ENCODE measurements at places on chromosomes 12 and 14.
A peak's percentile ranks its signal among the peaks of the same experiment; 100 is the strongest.

- no peak for DNase-seq
Observed at GRCh38 chr14:70008284-70009262, 129.4 kb downstream of the SMOC1 start.

DNA sequence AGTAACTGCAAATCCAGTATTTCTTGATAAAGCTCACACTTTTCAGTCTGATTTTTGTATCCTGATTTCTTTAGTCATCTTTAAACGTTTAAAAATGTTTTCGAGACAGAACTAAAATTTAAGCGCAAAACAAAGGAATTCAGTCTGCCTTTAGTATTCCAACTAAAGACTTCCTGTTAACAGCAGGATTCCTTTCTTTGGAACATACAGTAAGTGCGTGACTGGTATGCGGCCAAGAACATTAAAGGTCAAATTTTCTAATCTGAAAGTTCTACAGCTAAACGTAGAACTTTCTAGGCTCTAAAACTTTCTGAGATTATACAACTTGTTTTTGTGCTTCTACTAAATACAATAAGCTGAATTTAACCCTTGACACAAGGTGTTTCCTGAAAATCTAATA is 9.9 kb downstream of the SAV1 start:
- DNase-seq: no peak

DNA sequence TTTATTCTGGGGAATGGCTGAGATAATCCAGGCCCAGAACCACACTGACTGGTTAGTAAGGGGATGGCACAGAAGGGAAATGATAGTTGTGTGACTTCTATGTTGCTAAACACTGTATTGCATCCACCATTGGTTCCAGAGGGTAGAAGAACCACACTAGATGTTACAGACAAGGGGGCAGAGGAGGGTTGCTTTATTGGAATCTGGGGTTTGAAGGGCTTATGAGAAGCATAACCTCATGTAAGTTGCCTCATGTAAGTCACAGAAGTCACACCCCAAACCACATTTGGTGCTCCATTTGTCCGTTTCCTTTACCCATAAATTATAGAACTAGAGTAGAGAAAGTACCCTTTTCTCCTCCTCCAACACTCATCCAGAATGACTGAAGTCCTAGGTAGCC is 5.5 kb upstream of the PSMA6 start:
- DNase-seq: no peak

- DNase-seq: no peak
Observed at GRCh38 chr14:58060077-58060476, 91.9 kb downstream of the ARMH4 start.

DNA sequence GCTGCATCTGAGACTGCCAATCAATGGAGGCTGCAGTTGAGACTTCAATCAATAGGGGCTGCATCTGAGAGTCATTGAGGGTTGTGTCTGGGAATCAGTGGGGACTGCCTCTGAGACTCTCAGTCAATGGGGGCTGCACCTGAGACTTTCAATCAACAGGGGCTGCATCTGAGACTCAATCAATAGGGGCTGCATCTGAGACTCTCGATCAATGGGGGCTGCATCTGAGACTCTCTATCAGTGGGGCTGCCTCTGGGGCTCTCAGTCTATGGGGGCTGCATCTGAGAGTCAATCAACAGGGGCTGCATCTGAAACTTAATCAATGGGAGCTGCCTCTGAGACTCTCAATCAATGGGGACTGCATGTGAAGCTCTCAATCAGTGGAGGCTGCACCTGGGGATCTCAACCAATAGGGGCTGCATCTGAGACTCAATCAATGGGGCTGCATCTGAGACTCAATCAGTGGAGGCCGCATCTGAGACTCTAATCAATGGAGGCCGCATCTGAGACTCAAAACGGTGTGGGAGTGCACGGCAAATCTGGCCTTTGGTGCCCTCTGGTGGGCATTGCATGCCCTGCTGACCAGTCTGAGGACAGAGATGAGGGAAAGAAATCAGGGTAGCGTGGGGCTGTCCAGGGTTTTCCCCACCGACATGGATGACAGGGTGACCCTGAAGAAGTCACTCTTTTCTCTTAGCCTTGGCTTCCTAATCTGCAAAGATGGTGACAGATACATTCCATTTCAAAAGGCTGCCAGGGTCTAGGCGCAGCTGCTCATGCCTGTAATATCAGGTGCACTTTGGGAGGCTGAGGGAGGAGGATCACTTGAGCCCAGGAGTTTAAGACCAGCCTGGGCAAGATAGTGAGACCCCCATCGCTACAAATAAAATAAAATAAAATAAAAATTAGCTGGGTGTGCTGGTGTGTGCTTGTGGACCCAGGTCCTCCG is 41.3 kb upstream of the EIF5 start:
- no peak for DNase-seq

DNA sequence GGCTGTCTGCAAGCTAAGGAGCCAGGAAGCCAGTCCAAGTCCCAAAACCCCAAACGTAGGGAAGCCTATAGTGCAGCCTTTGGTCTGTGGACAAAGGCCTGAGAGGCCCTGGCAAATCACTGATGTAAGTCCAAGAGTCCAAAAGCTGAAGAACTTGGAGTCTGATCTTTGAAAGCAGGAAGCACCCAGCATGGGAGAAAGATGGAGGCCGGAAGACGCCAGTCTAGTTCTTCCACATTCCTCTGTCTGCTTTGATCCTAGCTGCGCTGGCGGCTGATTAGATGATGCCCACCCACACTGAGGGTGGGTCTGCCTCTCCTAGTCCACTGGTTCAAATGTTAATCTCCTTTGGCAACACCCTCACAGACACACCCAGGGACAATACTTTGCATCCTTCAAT is 58.5 kb downstream of the CAPS2 start:
- DNase-seq: no peak

DNA sequence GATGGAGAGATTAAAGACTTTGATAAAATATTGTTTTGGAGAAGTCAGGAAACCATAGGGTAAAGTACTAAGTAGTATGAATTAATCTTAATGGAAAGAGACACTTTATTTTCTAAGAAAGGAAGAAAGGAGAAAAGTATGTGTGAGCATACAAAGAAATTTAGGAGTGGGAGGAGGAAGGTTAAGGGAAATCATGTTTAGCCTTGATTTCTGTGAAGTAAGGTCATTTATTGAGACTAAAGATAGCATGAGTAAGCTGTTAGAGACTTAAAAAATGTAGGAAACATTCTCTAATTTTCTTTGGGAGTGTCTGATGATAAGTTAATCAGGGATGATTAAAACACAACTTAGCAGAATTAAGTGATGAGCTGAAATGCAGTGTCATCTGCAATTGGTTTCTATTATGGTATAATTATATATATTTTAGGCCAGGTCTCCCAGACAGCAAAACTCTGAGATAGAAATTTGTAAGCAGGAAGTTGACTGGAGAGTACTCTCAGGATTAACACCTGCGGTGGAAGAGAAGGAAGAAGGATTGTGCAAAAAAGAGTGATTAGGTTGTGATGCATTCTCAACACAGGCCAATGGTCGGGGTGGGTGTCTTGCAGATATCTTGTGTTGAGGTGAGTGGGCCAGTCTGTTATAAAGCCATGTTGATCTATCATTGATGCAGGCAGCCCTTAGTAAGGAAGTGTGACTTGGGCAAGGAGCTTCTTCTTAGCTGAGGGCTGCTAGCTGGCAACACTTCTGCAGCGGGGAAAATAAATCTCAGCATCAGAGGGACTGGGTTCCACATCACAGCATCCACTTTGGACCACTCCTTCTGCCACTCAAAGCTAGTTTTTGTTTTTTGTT is 256.2 kb downstream of the AEBP2 start:
- no peak for DNase-seq

- no peak for DNase-seq
Observed at GRCh38 chr12:3453206-3453989, 37.6 kb upstream of the PRMT8 start.

DNA sequence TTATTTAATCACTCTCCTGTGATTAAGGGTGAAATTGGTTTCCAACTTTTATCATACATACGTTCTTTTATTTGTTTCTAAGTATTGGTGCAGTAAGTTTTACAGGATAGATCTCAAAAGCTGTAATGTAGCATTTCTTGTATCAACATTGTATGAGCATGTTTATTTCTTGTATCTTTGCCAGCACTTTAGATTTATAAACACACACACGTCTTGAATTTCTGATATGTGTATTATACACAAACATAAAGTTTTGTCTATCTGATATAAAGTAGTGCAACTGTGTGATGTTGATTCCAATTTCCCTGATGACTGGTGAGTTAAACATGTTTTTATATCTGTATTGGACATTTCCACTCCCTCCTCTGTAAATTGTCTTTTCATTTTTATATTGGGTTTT is 134.7 kb downstream of the NOVA1 start:
- no peak for DNase-seq

DNA sequence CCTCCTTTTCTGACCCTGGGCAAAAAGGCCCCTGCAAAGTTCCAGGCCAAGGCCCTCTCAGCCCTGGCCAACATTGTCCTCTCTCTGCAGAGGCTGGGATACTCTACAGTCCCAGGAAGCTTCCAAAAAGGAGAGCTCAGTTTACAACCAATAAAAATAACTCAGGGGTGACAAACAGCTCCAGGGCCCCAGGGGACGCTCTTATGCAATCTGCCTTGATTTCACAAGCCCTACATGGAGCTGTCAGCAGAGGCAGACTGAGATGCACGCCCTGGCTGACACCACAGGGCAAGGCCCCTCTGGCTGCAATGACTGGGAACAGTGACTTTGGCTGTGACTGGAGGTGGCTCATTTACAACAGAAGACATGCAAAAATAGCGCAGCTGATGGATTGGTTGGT is 129.0 kb upstream of the MED13L start:
- peak; percentile 97 for DNase-seq

GRCh38 chr12:105626653-105627052 is 296.2 kb downstream of the C12orf75 start:
- no peak for DNase-seq

DNA sequence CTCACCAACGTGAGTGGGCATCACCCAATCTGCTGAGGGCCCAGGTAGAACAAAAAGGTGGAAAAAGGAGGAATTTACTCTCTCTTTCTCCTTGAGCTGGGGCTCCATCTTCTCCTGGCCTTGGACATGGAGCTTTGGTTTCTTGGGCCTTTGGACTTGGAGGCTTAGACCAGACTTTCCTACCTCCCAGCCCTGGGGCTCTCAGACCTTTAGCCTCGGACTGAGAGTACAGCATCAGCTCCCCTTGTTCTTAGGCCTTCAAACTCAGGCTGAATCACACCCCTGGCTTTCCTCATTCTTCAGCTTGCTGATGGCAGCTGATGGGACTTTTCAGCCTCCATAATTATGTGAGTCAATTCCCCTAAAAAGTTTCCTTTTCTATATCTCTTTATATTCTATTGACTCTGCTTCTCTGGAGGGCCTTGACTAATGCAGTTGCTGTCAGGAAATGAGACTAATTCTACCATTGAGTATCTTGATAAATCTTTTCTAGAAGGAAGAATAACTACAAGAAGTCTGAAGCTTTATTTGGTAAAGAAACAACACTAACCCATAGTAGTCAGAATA is 15.9 kb upstream of the CLEC4E start:
- no peak for DNase-seq

GRCh38 chr12:119180380-119181040 is 1.8 kb downstream of the HSPB8 start:
- DNase-seq: no peak

GRCh38 chr12:15563663-15564062 is 225.5 kb downstream of the EPS8 start:
- peak; percentile 76 for DNase-seq
